ENCODE measurements at places on chromosomes 16 and 17.

GRCh38 chr17:82092628-82092994 is 5.4 kb downstream of the FASN start:
- no peak for DNase-seq

DNA sequence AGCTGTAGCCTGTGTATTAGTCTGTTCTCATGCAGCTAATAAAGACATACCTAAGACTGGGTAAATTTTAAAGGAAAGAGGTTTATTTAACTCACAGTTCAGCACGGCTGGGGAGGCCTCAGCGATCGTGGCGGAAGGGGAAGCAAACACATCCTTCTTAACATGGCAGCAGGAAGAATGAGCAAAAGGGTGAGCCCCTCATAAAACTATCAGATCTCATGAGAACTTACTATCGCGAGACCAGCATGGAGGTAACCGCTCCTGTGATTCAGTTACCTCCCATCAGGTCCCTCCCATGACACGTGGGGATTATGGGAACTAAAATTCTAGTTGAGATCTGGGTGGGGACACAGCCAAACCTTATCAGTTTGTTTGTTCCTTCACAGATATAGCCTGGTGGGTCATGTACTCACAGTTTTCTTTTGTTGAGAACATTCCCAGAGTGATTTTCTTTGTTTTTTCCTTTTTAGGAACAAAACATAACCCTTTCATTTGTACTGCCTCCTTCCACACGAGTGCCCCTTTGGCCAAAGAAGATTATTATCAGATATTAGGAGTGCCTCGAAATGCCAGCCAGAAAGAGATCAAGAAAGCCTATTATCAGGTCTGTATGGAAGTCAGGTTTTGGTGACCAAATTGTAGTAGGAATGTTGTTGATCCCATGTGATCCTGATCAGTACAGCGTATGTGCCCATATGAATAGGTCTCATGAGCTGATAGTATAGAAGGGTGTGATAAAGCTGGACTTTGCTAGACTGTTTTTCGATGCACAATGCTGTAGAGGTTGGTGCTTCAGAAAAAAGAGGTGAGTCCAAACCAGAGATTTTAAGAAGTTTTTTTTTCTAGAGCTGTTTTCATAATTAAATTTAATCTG is 8.5 kb downstream of the DNAJA3 start:
- no peak for DNase-seq

- no peak for DNase-seq
Measured at GRCh38 chr17:34885076-34885475, 76.2 kb downstream of the CCT6B start.

DNA sequence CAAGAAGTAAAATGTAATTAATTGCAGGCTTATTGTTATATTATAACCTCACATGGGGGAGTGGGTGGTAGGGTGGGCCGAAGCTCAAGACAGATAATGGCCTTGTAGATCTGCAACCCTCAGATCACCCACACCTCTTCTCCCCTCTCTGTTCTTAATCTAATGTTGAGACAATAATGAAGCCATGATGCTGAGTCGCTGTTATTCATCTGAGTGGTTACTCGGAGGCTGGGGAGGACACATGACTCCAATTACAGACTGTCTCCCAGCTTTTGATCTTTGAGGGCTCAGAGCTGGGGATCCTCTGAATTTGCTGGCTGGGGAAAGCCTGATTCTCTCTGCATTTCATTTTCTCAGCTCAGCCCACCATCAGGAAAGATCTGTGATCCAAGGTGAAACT is 275.3 kb downstream of the SHISA9 start:
- DNase-seq: no peak

DNA sequence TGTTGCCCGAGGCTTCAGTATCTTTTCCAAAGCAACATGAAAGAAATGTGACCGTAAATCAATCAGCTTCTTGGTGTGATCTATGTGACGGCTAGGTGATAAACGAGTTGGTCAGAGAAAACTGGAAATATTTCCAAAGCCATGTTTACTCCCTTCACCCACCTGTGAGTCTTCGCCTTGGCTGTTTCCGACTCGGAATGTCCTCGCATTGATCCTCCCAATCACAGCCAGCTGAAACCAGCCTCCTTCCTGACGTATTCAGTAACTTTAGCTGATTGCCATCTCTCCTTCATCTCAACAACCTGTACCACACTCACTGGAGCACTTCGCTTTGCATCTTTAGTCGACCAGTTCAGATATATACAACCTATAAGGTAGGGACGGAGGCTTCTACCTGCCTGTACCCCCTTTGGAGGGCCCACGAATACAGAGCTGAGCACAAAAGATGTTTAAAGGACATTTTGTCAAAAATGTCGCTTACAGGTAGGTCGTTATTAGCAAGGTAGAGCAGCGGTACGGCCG is 705 bp downstream of the KRABD2 start:
- DNase-seq: no peak

DNA sequence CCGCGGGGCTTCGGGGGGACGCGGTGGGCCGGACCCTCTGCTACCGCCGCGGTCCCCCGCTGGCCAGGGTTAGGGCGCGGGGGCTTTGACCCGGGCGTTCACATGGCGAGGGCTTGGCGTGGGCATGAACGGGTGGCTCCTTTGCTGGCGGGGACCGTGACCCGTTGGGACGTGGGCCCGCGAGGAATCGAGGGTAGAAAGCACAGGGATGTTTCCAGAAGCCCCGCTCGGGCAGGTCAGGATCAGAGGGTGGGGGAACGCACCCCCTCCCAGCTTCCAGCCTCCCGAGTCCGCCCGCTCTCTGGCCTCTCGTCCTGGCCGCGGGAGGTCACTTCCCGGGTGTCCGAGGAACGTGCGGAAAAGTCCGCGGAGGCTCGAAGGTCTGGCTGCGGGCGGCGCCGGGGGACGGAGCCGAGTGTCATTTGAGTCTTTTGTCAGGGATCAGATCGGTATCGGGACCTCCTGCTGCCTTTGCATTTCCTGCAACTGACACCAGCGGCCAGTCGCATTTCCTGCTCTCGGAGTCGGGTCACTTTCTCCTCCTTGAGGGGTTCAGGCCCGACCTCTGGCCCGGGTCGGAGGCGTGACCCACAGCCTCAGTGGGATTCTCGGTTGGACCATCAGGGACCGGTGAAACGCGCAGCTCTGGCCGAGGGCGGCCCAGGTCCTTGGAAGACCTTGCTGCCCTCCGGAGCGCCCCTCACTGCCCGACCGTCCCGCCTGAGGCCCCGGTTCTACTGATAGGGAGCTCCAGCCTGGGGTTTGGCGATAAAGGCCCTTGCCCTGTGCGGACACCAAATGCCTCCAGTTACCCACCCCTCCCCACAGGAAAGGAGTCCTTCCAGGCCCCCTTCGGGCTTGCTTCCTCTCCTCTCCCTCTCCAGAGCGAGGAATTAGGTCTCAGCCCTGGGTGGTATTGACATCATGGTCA is 702 bp upstream of the WNT3 start:
- no peak for DNase-seq

DNA sequence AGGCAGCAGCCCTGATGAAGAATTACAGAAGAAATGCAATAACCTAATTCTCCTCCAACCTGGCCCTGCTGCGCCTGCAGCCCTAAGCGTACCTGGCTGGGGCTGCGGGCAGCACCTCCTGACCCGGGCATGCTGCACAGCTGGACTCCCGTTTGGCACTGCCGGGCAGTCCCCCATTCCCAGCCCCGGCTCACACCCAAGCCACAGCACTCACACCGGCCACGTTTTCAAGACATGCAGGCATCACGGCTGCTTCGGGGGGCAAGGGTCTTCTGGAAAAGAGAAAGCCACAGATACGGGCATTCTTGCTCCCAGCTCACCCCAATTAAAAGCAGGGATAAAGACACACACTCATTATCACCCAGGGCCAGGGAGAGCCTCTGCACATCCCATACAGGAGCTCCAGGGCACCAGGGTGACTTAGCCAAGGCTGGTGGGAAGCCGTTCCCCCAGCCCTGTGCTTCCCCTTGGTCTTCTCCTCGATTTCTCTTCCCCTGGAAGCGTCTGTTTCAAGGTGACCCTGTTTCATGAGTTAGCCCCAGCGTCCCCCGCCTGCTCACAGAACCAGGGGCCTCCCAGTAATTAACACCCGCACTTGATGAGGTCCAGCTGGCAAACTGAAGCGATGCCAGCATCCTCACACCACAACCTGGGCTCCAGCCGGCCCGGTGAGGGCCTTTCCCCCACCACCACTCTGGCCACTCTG is 216.7 kb downstream of the C16orf78 start:
- DNase-seq: no peak

DNA sequence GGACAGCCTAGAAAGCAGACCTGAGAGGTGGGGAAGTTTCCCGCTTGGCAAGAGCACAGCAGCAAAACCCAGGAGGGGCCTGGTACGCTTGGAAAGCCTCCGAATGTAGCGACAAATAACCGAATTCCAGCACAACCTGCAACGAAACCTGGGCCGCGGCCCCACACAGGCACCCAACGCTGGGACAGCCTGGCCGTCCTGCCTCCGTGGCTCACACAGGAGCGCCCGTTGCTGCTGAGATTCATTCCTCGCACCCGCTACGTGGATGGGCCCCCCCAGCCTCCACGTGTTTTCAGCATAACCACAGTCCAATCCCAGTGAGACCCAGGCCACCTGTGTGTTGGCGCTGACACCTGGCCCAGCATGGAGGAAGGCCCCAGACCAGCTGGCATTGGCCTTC is 42.9 kb downstream of the LMF1 start:
- DNase-seq: no peak

GRCh38 chr17:81566461-81567126 is 14.4 kb upstream of the FAAP100 start:
- DNase-seq: no peak

- no peak for DNase-seq
Measured at GRCh38 chr16:17333229-17333628, 137.5 kb downstream of the XYLT1 start.

- no peak for DNase-seq
Measured at GRCh38 chr17:63774141-63774968, at the start of gene DDX42. Gene DDX42, plus strand, starts transcription at chr17:63774170. Its CDS starts 12,880 bp downstream, at chr17:63787050.

- DNase-seq: no peak
Measured at GRCh38 chr16:53071748-53072301, 17.0 kb downstream of the CHD9 start.

DNA sequence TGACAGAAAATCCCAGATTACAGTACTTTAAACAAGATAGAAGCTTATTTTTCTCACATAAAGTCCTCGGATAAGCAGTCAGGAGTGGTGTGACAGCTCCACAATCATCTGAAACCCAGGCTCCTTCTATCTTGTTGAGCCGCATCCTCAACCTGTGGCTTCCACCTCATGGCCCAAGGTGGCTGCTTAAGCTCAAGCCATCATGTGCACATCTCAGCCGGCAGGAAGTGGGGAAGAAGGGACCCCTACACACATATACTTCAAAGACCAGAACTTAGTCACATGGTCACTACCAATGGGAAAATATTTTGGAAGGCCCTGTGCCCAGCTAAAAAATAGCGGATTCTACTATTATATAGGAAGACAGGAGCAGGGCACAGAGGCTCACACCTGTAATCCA is 11.0 kb upstream of the FBXO47 start:
- no peak for DNase-seq

GRCh38 chr17:77364941-77365583 is 224.3 kb downstream of the SEC14L1 start:
- DNase-seq: no peak

- no peak for DNase-seq
Measured at GRCh38 chr16:4344983-4345835, 5.9 kb downstream of the PAM16 start.

- DNase-seq: no peak
Measured at GRCh38 chr16:19167710-19168370, at the start of gene SYT17. Gene SYT17, plus strand, starts transcription at chr16:19168240. Its CDS starts 407 bp downstream, at chr16:19168647.

GRCh38 chr17:7838090-7839075 is 4.4 kb downstream of the KDM6B start:
- DNase-seq: no peak

GRCh38 chr16:57013229-57013628 is 23.9 kb downstream of the NLRC5 start:
- DNase-seq: no peak

DNA sequence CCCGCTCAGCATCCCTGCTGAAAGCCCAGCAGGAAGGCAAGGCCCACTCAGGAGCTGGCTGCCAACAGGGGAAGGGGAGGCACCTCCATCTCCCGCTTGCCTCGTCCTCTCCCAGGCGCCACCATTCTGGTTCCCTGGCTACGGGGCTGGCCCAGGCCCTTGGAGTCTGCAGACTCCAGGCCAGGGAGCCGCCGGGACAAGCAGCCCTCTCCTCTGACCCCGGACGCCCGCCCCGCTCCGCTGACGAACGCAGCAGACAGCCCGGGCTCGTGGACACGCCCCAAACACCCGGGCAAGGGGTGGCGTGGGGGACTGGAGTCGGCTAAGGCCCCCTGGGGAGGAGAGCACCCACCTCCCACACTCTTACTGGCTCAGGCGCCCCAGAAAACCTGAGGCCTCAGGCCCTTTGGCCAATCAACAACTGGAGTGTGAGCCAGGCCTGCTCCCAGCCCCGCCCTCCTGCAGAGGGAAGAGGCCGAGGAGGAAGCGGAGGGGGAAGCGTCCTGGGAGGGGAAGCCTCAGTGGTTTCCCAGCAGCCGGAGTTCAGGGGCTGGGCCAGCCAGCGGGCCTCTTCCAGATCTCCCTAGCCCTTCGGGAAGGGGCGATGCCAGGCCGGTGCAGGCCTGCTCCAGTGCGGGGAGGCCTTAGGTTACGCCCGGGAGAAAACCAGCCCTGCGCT is 4.2 kb downstream of the MNT start:
- DNase-seq: peak; percentile 80

- DNase-seq: no peak
Measured at GRCh38 chr17:75872434-75873351, 5.7 kb downstream of the TRIM47 start.

- DNase-seq: no peak
Measured at GRCh38 chr17:4448197-4448980, 14.6 kb downstream of the SPNS3 start.

DNA sequence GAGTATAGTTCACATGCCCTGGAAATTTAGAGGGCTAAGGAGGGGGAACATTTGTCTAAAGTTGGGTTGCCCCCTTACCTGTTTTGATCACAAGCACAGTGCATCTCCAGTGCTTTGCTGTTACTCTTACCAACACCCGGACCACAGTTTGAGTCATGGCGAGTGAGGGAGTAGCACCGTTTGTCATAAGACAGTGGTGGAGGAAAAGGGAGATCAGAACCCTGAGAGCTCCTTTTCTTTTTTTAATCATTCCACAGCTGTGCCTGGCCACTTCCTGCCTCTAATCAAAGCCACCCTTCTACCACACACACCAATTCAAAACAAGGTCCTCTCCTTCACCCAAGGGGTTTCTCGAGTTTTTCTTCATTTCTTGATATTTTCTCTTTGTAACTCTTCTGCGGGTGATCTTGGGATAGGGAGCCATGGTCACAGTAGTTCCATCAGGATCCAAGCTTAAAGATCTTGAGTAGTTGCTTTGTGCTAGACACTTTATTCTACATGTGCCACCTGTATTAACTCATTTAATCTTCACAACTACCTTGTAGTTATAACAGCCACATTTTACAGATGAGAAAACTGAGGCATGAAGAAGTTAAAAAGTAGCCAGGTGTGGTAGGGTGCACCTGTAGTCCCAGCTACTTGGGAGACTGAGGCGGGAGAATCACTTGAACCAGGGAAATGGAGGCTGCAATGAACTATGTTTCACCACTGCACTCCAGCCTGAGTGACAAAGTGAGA is 5.0 kb upstream of the MYL4 start:
- DNase-seq: peak; percentile 73

Data from activated naive CD4-positive, alpha-beta T cell treated with anti-CD3 and anti-CD28 coated beads, Interleukin-2, amount 50 U/mL, for 72 hours (primary cell).